ENCODE measurements at places on chromosomes 2 and 18.

DNA sequence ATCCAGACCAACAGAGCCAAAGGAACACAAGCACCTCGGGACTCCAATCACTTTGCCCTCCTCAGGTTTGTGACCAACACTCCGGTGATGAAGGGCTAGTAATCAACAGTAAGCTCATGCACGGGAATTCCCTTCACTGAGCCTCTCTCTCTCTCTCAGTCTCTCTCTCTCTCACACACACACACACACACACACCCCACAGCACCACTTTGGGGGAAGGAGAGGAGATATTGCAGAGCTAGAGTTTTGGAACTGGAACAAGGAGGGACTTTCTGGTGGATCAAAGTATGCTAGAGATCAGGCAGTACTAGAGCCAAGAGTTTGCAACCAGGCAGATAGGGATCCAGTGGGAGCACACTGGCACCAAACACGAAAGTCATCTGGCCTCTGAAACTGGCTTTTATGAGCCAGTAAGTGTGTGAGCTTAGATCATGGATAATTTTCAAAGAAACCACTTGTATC is 98.7 kb downstream of the ANKRD44 start:
- no peak for DNase-seq

DNA sequence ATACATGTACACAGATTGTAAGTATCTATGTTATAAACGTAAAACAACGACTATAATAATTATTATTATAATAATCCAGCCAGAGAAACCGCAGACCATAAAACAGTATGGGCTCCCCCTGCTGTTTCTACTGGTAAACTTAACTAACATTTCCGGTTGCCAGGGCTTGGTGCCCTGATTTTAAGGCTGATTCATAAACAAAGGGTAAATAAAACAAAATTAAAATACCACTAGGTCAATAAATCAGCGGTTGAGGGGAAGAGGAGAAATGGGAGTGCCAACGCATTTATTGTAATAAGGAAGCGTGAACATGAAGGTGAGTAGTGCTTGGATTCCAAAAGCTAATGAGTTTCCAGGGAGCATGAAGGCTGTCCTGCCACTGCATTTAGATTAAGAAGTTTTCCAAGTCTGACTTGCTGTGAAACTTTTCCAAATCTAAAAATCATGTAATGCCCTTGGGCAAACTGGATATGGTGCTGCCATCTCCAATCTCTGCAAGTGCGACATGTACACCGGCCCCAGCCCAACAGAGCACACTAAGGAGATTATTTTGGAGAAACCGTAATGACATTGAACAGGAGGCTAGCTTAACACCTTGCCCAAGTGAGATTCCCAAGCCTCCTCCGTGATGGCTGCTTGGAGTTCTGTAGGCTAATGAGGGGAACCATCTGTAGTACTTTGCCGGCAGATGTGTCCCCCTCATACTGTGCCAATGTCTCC is 50.7 kb upstream of the HNRNPA3 start:
- peak; percentile 35 for DNase-seq

GRCh38 chr2:121993682-121994081 is 238.2 kb downstream of the TSN start:
- no peak for DNase-seq

DNA sequence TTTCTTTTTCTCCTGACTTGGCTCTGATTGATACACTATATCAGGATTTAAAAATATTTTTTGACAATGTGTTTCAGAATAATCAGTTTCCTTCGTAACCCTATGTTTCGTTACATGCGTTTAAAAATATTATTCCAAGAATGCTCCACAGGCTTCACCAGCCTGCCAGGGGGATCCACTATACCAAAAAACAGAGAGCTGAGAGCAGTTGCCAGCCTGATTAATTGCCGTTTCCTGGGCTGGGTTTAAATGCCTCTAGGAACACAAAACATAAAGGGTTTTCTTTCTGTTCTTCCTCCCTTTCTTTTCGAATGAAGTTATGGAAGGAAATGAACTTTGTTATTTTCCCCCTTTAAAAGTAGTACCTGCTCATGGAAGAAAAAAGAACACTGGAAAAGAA is 47.9 kb downstream of the LRRFIP1 start:
- no peak for DNase-seq

- no peak for DNase-seq
Measured at GRCh38 chr2:169106563-169107545, 37.5 kb downstream of the DHRS9 start.

DNA sequence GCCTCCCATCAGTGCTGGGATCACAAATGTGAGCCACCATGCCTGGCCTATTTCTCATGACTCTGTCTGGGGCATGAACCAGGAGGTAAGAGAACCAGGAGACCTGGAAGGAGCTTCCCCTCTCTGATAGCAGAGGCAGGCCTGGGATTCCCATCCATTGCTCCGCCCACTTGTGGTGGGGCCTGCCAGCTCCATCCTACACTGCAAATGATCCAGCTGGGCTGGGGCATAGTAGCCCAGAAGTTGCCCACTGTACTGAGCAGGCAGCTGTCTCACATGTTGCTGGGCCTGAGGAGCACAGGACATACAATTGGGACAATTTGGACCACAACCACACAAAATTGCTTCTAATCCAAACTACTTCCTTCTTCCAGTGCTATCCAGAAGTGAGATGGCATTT is 91.0 kb downstream of the MARCHF4 start:
- DNase-seq = no peak

- DNase-seq = no peak
Measured at GRCh38 chr2:123468071-123468470, 557.0 kb upstream of the CNTNAP5 start.

DNA sequence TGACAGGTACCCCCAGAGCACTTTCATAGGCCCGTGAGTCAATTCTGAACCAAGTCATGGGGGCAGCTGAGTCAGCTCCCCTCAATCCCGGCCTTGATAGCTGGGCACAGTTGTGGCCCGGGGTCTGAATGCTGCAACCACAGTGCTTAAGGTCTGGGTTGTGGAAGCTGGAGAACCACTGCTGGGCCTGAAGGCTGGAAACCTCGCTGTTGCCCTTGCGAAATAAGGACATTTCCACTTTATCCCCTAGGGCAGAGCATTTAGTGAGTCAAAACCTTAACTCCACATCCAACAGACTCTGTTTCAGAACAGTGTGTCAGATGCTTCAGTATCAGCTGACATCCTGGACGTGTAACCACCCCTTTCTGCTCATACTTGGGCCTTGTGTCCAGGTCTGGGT is 58.6 kb downstream of the SP110 start:
- DNase-seq = no peak

DNA sequence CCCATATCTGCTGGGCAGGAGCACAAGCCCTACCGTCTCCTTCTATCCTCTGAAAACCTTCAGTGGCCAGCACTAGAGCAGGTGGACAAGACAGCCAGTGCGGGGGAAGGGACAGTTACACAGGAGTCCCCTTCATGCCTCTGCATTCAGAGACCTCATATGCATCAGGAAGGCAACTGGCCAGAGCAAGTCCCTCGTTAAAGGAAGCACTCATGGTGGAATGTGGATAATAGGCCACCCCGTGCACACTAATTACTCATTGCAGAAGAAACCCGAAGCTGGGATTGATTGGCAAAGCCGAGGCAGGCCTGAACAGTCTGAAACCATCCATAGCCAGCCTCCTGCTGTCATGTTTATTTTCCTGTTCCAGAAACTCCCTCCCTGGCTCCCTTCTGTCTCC is 11.2 kb downstream of the KIAA2012 start:
- no peak for DNase-seq

DNA sequence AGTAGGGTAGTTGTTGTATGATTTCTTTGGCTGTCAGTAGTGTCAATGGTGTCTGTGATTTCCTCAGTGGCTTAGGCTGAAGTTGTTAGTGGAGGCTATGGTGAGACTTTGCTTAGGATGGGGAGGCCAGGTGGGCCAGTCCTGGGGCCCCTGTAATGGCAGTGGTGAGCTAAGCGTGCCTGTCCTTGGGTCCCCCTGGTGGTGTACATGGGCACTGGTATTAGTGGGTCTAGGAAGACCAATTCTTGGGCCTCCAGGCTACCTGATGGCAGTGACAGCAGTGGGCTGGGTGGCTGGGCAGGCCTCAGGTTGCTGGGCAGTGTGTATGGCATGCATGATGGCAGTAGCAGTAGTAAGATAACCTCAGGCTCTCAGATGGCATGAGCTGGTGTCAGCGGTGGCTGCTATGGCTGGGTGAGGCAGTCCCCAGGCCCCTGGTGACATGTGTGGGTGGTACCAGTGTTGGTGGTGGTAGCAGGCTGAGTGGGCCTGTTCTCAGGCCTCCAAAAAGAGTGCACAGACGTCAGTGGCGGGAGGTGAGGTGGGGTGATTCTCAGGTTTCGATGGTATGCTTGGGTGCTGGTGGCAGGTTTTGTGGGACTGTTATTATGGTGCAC is 103.2 kb downstream of the KLHL14 start:
- DNase-seq = no peak

- DNase-seq = no peak
Measured at GRCh38 chr2:190947711-190948251, 66.2 kb downstream of the STAT1 start.

DNA sequence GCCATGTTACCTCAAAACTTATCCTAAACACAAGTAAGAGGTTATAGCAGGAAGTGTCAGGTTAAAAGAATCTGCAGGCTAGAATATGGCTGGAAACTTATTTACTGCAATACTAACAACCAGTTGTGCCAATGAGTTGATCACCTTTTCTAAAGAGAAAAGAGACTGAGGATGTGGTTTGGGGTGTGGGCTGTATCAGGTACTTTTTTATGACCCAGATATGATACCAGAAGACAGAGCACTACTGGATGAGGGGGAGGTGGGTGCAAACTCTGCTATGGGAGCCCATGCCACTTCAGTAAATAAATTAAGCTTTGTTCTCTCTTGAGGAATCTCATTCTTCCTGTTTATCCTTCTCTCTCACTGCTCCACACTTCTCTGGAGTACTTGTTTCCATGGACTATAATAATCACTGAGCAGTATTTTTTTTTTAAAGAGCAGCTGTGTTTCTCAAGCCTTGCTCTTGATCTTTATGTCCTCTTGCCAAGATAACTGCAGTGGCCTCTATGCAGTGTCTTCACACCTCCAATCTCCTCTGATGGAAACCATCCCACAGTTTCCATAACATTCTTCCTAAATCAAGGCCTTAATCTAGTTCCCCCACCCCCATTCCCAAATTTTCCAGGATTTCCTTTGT is 51.2 kb upstream of the NOSTRIN start:
- DNase-seq = no peak

DNA sequence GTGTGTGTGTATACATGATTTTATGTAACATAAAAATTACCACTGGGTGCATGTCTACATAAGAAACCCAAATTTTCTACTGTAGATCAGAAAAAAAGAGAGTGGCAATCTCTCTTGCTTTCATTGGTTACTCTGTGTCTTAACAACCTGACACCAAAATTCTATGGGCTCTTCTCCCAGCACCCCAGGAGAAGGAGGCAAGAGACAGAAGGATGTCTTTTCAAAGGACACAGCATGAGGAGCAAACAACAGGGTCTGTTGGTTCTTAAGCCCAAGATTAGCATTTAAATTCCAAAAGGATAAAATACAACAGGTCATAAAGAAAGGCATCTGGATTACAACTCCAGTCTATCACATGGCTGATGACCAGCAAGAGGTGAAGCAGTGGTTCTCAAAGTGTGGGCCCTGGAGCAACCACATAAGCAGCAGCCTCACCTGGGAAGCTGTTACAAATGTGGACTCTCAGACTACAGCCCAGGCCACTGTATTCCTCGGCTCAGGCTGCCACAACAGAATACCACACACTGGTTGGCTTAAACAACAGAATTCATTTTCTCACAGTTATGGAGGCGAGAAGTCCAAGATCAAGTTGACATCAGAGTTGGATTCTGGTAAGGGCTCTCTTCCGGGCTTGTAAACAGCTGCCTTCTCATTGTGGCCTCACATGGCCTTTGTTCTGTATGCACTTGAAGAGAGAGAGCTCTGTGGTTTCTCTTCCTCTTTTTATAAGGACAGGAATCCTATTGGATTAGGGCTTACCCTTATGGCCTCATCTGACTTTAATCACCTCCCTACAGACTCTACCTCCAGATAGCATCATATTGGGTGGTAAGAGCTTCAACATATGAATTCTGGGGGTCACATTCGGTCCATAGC is 79.8 kb upstream of the RNF152 start:
- DNase-seq = no peak

Measured in NCI-H748 treated with DMSO at 0.1 percent for 48 hours (cell line).